ENCODE measurements at places on chromosomes 12 and 14.

DNA sequence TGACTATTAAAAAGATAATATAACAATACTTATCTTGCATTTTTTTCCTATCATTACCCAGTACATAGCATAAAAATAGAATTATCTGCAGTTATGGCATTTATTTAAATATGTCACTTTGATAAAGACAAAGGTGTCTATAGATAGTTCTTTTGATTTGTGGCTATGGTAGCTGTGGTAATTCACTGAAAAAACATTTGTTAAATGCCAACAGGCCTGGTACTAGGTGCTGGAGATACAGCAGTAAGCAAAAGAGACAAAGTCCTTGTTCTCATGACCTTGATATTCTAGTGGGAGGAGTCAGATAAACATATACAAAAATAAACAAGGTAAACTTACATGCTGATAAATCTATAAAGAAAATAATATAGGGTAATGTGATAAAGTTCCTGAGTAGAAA lies 44.7 kb downstream of the INSM2 start:
- no peak for DNase-seq

GRCh38 chr12:1581973-1582708 lies 12.2 kb downstream of the FBXL14 start:
- no peak for DNase-seq

DNA sequence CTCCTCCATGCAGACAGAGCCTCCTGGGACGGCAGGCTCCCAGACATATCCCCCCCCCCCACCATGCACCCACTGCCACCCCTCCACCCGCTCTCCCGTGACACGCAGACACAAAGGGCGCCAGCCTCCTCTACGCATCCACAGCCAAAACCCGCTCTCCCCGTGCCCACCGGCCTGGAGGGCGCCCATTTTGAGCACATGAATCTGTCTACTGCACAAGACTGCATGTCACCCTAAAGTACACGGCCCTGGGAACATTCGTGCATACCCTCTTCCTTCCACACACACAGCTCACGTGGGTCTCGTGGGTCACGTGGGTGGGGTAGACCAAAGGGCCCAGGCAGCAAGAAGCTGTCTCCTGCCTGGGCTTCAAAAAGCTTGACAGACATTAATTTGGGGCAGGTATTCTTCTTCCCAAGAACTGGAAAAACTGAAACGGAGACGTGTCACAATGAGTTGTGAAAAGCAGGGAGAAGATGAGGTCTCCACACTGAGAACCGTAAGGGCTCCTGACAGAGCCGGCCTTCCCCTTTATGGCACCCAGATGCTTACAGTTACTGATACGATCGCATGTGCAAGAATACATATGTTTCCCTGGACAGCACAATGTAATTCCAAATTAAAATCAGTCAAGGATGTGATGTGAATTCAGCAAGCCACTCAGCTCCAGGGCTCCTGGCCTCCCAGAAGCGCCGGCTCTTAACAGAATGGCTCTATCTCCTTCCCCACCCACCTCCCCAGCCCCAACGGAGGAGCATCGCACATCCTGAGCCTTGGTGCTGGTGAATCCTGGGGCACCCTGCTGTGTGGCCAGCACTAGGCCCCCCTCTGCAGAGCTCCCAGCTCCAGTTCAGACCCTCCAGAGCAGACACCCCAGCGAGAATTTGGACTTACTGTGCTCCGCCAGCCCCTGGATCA lies 1.9 kb downstream of the TGFB3 start:
- DNase-seq: no peak

DNA sequence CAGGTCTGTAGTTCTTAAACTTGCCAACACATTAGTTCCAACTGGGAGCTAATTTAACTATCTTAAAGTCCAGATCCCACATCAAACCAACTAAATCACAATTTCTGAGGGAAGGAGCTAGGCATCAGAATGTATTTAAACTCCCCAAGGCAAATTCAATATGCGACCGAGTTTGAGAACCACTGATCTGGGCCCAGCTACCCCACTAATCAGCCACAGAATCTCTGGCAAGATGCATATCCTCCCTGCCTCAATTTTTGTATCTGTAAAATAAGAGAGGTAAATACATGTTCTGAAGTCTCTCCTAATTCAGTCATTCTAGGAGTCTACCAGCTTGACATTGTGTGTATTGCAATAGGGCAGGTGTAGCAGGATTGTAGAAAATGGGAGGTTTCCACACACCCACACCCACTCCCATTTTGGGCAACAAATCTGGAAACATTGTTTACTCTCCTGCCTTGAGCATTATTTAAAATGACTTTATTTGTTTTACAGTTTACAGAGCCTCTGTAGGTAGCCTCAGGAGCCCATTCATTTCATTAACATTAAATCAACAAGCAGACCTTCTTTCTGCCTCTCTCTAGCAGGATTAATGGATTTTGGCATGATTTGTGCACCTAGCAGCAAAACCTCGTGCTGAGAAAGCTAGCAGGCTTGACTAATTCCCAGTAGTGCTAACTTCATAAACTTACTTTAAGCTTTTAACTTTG lies 15.6 kb downstream of the LGR5 start:
- DNase-seq: no peak

- peak; percentile 73 for DNase-seq
Measured at GRCh38 chr12:110937104-110937641, 16.8 kb upstream of the MYL2 start.

GRCh38 chr12:15372352-15372751 lies 50.0 kb downstream of the PTPRO start:
- no peak for DNase-seq

GRCh38 chr12:31568498-31568897 lies 22.4 kb downstream of the DENND5B start:
- DNase-seq: no peak

DNA sequence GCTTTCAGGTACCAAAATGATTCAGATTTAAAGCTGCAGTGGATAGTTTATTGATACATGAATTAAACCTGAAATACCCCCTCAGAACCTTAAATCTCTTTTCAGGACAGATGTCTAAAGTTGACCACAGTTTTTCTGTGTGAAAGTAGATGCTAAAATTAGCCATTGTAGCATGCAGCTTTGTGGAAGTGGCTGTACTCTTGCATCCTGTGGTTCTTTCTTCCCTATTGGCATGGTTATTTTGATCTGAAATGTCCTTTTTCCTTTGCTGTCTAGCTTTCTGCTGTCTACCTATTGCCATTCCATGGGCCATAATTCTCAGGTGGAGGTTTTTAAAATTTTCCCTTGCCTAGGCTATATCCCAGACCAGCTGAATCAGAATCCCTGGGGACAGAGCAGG lies 455.6 kb downstream of the ZFP36L1 start:
- DNase-seq: no peak

GRCh38 chr14:92650581-92651105 lies 97.8 kb downstream of the LGMN start:
- DNase-seq: no peak

GRCh38 chr12:24482044-24482443 lies 466.9 kb downstream of the BCAT1 start:
- no peak for DNase-seq

GRCh38 chr12:51028813-51029150 lies 2.6 kb upstream of the SLC11A2 start:
- no peak for DNase-seq

- peak; percentile 73 for DNase-seq
Measured at GRCh38 chr12:76030341-76031080, 1.1 kb downstream of the PHLDA1 start.

- DNase-seq: no peak
Measured at GRCh38 chr14:57656853-57657252, 163.2 kb upstream of the CCDC198 start.

- DNase-seq: no peak
Measured at GRCh38 chr12:20593611-20594010, 101.5 kb upstream of the SLCO1C1 start.

DNA sequence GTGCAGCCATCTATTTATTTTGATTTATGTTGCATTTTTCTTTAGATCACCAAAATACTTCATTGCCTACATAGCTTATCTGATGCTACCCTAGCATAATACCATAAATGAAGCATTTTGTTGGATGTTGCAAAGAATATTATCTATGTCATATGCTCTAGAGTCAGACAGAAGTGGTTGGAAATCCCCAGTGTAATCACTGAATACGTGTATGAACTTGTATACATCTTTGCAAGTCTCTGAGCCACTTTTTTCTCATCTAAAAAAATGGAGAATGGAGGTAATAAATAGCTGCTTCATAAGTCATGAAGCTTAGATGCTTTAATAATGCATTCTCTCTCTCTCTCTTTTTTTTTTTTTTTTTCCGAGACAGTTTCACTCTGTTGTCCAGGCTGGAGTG lies 18.5 kb downstream of the EVL start:
- DNase-seq: no peak

DNA sequence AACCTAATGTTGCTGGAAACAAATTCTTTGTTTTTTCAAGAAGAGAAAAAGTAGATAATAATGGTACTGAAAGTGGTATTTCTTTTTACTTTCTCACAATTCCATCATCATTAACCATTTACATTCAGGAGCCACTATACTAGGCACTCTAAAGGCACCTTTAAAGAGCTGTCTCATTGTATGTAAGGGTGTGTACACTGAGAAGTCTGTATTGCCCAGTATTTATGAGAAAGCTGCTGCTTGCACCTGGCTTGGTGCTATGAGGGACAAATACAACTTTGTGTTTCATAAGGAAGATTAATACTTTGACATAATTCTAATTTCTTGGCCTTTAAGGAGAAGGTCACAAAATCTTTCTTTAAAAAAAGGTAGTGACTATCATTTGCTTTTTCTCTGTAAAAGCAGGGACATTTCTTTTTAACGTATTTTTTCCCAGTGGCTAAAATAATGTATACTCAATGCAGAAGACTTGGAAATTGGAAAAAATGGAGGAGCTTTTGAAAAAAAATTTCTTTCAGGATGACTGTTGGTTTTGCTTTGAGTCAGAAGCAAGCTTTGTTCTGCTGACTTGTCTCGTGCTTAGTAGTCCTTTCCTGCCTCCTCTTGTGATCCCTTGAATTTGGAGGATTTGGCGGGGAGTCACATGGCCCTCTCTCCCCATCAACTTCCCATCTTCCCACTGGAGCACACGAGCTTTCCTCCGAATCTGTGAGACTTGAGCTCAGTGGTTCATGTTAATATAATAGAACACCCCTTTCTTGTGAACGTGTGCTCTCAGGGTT lies 50.1 kb downstream of the RASSF3 start:
- DNase-seq: no peak

DNA sequence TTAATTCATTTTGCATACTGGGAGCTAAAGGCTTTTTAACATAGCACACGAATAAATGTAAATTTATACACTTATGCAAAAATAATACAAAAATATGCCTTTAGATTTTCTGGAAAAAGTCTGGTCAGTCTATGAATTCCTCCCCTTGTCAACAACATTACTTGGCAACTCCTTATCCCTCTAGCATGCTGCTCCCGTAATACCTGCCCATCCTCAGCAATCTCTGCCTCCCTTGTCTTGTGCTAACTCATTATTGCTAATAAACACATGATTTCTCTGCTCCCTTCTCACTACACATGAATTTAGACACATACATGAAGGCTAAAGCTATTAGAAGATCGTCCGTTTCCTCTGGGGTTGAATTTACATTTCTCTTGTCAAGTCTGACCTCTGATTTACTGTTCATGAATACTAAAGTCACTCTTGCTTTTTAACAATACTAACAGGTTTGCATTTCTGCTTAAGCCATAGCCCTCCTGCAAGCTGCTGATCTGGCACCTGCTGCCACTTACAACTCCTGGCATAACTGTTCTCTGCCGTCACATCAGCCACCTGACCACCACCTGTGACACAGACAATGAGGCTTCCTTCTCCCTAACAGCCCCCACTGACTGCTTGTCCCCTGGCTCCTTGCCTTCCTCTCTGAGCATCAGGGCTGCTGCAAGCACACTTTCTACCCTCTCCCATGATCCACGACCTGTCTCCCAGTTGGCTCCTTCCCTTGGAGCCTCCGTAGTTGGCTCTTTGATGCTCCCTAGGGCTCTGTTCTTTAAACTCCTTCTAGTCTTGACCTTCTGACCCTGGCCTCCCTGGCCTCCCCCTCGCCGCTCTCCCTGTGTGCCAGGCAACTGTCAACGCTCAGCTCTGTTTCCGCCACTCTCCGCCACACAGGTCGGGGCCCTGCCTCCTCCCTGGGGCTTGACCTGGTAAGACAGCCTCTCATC lies 177.6 kb downstream of the CALM1 start:
- no peak for DNase-seq

DNA sequence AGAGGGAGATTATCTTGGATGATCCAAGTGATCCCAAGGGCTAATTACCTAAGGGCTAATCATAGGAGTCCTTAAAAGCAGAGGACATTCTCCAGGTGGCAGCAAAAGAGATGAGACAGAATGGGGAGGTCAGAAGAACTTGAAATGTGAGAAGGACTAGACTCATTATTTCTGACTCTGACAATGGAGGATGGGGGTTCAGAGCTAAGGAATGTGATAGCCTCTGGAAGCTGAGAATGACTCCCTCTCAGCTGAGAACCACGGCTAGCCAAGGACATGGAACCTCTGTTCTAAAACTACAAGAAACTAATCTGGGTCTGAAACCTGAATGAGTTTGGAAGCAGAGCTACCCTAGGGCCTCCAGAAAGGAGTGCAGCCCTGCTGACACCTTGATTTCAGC lies 35.6 kb upstream of the ANKS1B start:
- no peak for DNase-seq

GRCh38 chr14:103883263-103883523 lies 35.8 kb upstream of the PPP1R13B start:
- no peak for DNase-seq

DNA sequence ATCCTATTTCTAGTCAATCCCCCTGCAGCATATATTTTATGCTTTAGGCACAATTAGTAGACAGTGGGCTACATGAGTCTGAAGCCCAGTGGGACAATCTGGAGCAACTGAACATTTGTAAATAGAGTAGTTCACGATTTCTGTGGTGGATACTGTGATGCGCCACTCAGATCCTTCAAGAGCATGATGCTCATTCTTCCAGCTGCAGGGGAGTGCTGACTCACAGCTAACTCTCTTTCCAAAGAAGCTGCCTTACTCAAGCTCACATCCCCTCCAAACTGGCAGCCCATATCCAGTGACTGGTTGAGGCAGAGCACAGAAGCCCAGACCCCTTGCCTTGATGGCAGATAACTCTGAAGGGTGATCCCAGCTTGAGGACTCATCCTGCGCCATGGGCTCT lies 224.2 kb upstream of the EEA1 start:
- DNase-seq: no peak

DNA sequence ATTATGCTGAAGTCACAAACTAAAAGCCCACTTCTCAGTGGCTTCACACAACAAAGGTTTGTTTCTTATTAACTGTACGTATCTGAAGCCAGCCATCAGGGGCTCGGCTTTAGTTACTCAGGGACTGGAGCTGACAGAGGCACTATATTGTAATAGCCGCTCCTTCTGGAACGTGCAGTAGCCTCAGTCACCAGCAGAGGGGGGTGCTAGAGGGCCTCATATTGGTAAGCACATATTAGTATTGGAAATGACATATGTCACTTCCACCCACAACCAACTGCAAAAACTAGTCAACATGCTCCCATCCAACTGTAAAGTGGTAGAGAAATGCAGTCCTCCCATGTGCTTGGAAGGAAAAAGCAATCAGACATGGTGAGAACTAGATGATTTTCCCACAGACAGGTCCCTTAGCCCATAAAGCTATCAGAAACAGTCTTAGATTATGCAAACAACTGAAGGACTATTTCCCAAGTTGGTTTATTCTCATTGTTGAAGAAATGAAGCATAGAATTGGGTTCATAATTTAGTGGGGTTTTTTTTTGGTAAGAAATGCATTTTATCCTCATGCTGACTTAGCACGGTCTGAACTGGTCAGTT lies 183.6 kb upstream of the G2E3 start:
- peak; percentile 61 for DNase-seq

Data from NB4 (cell line).